NCI-H1092 (cell line): ENCODE measurements at places on chromosomes 2 and 18.
A peak's percentile ranks its signal among the peaks of the same experiment; 100 is the strongest.

DNA sequence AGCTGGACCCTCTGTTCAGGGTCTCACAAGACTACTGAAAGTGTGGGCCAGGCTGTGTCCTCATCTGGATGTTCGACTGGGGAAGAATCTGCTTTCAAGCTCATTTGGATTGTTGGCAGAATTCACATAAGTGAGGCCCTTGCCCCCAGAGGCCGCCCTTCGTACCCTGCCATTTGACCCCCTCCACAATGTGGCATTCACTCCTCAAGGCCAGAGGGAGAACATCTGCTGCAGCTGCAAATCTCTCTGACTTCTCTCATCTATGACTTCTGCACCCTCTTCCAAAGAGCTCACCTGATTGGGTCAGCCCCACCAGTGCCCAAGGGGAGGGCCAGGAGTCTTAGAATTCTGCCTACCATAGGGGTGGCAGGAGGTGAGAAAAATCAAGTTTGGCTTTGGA is 3.9 kb upstream of the CNDP2 start:
- DNase-seq = no peak

DNA sequence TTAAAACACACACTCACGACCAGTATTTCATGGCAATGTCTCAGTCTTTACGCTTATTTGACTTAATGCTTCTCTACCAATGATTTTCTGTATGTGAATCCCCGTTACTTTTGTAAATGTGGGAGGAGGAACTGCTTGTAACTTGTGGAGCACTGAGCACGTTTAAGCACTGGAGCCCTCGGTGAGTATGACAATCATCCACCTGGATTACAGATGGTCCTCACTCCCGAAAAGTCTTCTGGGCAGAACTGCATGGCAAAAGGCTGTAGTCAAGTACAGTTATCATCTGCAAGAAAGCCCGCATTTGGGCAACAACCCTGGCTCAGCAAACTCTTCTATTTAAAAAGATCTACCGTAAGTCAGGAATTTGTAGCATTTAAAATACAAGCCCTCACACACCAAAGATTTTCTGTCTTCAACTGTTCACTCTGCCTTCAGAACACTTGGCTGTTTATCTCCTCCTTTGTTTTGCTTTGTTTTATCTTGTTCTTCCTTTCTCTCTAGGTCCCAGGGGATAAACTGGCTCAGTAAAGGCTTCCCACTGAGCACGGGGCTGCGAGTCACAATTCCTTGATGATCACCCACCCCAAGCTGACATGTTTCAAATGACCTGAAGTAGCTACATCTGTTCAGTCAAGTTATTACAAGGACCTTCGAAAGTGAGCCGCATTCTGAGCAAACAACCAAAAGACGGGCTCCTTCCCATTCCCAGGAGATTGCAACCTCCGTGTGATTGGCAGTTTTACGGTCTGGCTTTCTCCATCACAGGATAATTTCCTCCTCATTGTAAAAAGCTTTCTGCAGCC is 102.2 kb downstream of the DLGAP1 start:
- no peak for DNase-seq

DNA sequence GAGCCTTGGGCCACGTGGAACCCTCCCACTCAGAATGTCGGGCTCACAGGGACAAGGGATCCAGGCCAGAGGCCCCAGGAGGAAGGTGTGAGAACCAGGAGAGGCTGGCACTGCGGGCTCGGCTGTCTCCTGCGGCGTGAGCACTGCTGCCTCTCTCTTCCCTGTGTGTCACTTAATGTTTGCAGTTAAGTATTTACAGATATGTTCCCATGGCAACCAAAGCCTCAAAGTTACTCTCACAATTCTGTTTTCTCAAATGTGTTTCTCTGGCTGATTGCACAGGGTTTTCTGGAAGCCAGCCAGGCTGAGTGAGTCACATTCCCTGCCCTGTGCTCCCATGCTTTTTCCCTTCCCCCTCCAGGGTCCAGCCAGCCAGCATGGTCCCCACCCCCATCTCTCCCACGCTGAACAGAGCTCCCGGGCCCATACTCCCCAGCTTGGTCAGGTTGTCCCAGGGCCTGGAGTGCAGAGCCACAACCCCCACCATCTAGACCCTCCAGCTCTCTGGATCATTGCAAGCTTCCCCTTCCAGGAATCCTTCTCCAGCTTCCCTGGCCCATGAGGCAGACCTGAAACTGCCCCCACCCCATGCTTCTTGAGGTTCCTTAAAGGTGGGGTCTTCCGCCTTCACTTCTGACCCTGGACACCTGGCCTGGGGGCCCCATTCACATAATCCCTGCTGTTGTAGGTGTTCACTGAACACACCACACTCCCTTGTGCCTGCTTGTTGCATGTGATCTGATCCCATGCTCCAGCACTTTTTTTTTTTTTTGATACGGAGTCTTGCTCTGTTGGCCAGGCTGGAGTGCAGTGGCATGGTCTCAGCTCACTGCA is 265.9 kb downstream of the CELF4 start:
- DNase-seq = peak; percentile 82

- no peak for DNase-seq
These were observed 7.4 kb downstream of the DNAJB2 start for GRCh38 chr2:219286436-219287115.

- no peak for DNase-seq
These were observed 11.2 kb upstream of the CXXC1 start for GRCh38 chr18:50298443-50299284.

DNA sequence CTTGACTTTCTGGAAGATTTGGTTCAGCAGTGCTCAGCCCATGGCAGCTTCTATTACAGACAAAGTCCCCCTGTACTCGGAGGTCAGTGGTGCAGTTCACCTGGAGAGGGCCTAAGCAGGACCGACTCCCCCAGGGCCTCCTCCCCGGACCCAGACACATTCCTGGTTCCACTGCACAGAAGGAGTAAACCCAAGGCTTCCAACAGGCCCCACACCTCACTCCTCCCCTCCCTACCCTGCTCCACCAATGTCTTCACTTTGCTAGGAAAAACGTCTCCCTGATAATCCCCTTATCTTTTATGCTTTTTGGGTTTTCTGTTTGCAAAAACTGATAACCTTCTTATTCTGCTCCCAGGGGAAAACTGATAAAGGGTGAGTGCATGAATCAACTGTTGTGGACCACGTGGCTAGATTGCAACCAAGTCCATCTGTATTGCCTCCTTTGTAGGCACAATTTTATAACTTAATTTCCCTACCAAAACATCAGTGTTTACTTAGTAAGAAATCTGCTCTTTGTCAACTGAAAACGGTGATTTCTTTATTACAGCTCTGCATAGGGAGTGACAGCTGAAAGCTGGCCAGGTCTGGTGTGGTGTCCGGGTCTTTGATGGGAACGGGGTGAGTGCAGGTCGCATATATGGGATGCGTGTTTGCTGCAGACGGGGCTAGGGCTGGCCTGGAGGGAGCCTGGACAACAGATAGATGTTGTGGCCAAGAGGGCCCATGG is 202.5 kb downstream of the GLI2 start:
- no peak for DNase-seq

DNA sequence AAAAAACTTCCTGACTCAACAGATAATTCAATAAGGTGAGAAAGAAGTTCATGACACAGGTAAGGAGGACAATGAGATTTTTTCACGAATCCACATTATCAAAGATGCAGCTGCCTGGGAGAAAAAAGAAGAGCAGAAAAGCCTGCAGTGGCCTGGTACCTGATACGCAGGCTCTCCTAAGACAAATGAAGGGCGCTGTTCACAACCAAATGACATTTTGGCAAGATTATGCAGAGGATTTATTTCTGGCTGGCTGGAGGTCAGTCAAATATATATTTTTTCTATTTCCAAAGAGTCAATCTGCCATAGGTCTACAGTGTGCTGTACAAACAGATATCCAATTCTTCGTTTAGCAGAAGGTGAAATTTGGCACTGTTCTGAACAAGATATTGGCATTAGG is 257.3 kb downstream of the STK39 start:
- no peak for DNase-seq

GRCh38 chr18:47179520-47179919 is 3.4 kb upstream of the IER3IP1 start:
- peak; percentile 64 for DNase-seq

- no peak for DNase-seq
These were observed 97.6 kb upstream of the HS6ST1 start for GRCh38 chr2:128416109-128416785.

DNA sequence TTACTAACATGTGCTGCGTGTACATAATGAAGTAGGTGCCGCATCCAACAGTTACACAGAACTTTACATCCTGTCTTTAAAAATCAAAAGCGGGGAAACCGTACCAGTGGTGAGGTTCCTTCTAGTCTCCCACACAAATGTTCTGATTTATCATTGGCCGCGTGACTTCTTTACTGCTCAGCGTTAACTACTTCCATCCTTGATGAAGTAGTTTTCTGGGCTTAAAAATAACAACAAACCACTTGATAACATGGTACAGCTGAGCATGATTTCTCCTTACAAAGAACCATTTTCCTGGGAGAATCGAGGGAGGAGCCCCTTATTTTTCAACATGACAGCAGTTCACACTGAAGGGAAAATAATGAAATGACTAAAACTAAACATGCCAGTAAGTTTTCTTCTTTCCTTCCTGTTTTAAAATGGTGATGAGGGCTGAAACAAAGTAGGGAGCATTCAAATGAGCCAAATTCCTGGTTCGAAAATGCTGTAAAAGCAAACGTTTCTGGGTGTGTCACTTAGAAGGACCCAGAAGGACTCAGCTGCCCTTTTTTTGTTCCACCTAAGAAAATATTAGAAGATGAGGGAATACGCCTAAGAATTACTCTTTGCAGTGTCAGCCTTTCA is 9.9 kb downstream of the EMILIN2 start:
- DNase-seq = no peak

DNA sequence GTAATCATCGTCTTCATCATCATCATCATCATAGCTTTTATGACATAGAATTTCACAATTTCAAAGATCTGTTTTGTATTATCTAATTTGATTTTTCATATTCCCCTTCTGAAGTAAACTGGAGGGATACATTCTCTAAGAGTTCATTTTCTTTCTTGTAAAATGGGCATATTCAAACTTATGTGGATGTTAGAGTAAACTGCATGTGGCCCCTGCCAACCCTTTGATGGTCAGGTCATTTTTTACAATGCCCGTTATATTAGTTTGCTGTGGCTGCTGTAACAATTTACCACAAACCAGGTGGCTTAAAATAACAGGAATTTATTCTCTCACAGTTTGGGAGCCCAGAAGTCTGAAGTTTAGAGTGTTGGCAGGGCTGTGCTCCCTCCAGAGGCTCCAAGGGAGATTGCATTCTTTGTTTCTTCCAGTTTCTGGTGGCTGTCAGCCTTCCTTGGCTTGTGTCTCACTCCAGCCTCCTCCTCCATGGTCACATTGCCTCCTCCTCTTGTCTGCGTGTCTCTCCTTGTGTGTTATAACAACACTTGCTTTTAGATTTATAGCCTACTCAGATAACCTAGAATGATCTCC is 127.5 kb upstream of the MMADHC start:
- DNase-seq = no peak

DNA sequence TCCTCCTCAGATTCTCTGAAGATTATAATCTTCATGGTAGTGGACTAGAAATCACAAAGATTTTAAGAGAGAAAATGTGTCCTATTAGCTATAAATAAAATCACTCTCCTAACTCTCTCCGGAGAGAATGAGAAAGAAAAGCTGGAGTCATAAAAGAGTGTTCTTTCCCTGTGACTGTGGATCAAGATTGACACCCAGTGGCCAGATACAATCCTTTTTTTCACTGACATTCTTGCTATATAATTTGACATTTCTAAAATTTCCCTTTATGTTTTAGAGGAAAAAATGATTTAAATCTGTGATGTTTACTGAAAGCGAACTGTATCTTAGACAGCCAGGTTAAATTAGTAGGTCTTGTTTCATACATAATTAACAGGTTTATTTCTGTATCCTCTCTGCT is 35.4 kb upstream of the LRP2 start:
- no peak for DNase-seq

DNA sequence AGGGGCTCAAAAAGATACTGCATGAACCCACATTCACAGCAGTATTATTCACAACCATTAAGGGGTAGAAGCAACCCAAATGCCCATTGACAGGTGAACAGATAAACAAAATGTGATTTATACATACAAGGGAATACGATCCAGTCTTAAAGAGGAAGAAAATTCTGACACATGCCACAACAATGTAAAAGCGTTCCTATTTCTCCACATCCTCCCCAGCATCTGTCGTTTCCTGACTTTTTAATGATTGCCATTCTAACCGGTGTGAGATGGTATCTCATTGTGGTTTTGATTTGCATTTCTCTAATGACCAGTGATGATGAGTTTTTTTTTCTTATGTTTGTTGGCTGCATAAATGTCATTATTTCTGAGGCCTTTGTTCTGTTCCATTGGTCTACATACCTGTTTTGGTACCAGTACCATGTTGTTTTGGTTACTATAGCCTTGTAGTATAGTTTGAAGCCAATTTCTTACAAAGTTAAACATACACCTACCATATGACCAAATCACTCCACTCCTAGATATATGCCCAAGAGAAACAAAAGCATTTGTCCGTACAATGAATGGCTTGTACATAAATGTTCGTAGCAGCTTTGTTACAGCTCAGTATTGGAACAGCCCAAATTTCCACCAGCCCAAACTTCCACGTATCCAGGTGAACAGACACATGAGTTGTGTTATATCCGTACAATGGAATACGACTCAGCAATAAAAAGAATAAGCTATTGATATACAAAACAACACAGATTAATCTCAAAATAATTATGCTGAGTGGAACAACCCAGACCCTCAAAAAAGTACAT is 85.1 kb downstream of the TMEM131 start:
- no peak for DNase-seq

- DNase-seq = no peak
These were observed 386.1 kb downstream of the SOCS6 start for GRCh38 chr18:70674896-70675295.

GRCh38 chr18:37570336-37570930 is 4.8 kb upstream of the CELF4 start:
- no peak for DNase-seq

DNA sequence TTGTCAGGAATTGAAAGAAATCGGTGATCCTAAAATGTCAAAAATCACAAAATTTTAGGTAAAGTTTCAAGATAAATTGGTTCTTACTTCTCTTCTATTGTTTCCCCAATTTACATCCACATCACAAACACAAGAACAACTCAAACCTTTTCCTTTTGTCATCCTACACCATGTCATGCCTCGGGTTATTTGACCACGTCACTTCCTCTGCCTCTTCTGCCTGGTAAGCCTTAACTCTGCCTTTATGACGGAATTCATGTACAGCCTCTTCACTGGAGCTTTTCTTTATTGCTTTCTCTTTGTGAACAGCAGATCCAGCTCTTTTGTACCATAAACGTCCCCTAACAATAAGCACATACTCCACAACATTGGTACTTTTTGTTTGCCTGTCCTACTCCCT is 258.0 kb downstream of the DPP10 start:
- DNase-seq = no peak

DNA sequence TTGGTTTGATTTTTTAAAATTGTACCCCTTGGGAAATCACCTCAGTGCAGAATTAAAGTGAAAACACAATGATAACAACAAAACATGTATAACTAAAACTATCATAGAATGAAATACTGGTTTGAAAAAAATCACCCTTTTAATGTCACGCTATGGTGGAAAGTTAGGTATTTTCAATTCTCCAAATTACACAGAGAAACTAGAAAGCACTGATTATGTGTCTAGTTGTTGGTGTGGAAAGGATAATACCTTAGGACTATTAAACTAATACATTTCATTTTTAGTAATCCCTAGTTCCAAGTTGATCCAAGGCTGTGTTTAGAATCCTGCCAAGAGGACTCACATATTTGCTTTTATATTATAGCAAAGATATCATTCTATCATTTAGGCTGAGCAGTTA is 71.2 kb downstream of the NUP35 start:
- DNase-seq = no peak
